ENCODE measurements at places on chromosomes 3 and 15. TPM values are rescaled to one million over a fixed set of nuclear protein-coding genes. Genes with fewer than 3 reads are reported as not detected.

BFSP2 gene
- 0.27 TPM for total RNA-seq

ALDH1L1 gene
- under 0.01 TPM for total RNA-seq

DPH3 gene
- 4.6 TPM for total RNA-seq

EPHA6 gene
- not detected for total RNA-seq

CYP1A1 gene
- total RNA-seq = 0.27 TPM

RHOV gene
- 0.27 TPM for total RNA-seq

ERC2 gene
- total RNA-seq = 0.54 TPM

TLR9 gene
- under 0.01 TPM for total RNA-seq

GP5 gene
- total RNA-seq = 0.27 TPM

TRIM42 gene
- not detected for total RNA-seq

NPAP1 gene
- total RNA-seq = under 0.01 TPM

PIGZ gene
- total RNA-seq = 5.4 TPM

SST gene
- total RNA-seq = not detected

CD200R1L gene
- not detected for total RNA-seq

RETNLB gene
- not detected for total RNA-seq

SLC24A5 gene
- not detected for total RNA-seq
